ENCODE measurements at places on chromosomes 5 and 9.

- DNase-seq, result no peak
Observed at GRCh38 chr5:119288379-119289033, 67.3 kb upstream of the TNFAIP8 start.

DNA sequence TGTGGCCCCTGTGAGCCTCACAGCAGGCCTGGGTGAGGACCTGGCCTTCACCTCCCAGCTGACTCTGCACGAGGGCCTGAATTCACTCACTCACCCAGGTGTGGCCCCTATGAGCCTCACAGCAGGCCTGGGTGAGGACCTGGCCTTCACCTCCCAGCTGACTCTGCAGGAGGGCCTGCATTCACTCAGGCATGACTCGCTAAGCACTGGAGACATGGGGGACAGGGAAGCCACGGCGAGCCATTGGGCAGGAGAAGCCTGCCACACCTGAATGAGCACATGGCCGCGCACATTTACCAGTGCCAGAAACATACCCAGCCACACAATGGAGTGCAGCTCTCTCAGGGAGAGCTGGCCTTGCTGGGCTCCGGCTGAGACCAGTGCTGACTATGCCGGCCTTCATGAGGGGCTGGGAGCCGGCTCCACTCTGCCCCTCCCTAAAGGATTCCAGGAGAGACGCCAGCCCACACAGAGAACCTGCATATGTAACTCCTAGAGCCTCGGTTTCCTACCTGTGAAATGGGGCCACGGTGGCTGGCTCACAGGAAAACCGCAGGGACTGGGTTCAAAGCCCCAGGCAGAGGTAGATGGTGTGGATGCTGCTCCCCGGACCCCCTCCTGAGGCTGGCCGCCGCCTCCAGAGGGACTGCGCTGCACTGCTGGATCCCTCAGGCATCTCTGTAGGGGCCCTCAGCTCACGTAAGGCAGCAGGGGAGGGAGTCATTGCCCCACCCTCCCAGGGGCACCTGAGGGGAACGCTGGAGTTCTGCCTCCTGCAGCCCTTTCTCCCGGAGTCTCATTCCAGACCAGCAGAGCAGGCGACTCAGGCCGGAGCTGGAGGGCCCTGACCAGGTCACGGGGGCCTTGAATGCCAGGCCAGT is 7.2 kb downstream of the ADAMTS2 start:
- DNase-seq, result no peak

DNA sequence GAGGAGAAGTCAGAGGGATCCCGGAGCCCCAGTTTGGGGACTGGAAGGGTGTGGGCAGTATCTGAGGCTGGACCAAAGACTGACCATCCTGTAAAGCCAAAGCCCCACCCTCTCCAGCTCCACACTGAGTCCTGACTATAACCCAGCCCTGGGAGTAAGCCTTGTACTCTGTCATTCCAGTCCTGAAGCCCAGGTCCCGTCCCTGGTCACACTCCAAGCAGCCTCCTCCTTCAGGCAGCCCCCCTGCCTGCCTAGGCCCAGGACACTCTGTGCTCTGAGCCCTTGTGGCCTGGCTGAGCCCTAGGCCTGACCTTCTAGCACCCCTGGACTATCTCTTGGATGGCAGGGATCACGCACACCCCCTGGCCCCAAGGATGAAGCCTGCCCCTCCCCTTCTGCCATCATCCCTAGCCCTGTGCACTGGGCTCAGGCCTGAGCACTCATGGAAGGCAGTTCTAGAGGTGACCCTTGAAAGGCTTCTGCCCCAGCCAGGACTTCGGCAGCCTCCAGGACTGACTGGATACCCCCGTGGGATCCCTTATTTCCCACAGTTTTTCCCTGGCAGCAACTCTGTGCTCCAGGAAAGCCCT is 28.0 kb upstream of the ENHO start:
- DNase-seq, result no peak

DNA sequence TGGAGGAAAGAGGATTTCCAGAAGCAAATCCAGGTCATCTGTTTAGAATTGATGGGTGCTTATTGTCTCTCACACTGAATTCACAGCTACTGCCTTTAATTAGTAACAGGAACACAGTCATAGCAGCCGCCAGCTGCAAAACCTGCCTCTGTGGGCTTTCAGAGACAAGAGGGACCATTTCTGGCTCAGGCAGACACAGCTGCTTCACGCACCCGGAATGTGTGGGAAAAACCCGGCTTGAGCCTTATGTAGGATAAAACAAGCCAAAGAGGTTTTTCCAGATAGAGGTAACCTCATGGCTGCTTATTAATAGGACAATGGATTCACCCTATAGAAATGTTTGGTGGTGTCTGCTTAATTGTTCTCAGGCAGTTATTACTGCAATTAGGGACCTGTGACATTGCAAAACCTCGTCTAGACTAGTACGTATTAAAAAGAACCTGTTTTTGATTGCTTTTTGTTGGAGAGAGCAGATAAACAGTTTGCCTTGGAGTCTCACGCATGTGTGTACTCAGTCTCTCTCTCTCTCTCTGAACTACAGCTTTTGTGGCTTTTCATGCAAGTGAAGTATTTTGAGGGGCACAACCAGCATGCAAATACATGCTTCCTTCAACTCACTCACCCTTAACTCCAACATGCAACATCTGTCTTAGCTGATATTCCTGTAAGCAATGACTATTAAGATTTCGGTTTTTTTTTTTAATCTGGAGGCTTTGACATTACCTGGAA is 302.7 kb downstream of the PLK2 start:
- DNase-seq, result no peak

DNA sequence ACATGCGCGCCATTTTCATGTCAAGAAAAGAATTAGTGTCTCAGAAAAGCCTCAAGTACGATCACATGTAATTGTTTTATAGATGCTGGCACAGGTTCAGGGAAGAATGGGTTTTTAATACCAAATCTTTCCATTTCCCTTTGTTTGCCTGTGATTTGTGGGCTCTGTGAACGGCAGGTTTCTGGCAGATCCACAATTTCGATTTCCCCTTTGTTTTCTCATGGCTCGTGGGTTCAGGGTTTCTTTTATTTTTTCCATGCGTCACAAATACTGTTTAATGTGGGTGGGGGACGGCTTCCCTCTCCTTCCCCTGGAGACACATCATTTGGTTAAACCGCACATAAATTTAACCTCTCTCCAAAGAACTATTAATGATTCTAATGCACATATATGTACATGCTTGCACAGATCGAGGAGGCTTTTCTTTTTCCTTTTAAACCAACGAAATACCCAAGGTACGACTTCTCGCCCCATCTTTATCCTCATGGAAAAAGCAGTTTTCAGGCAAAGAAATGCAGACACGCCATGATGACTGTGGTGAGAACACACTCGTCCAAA is 195.9 kb downstream of the SLIT3 start:
- DNase-seq, result no peak

GRCh38 chr5:170630226-170630625 is 126.4 kb downstream of the KCNIP1 start:
- DNase-seq, result no peak

- DNase-seq, result no peak
Observed at GRCh38 chr5:79850316-79850822, 140.7 kb downstream of the MTX3 start.

GRCh38 chr5:100306000-100306399 is 229.2 kb upstream of the FAM174A start:
- DNase-seq, result no peak

GRCh38 chr9:101716629-101717028 is 21.8 kb downstream of the GRIN3A start:
- no peak for DNase-seq

GRCh38 chr5:157956271-157956885 is 97.4 kb upstream of the CLINT1 start:
- no peak for DNase-seq

GRCh38 chr9:92618633-92619225 is 51.2 kb downstream of the IPPK start:
- no peak for DNase-seq

- DNase-seq, result no peak
Observed at GRCh38 chr5:56190497-56190896, 42.6 kb downstream of the ANKRD55 start.

DNA sequence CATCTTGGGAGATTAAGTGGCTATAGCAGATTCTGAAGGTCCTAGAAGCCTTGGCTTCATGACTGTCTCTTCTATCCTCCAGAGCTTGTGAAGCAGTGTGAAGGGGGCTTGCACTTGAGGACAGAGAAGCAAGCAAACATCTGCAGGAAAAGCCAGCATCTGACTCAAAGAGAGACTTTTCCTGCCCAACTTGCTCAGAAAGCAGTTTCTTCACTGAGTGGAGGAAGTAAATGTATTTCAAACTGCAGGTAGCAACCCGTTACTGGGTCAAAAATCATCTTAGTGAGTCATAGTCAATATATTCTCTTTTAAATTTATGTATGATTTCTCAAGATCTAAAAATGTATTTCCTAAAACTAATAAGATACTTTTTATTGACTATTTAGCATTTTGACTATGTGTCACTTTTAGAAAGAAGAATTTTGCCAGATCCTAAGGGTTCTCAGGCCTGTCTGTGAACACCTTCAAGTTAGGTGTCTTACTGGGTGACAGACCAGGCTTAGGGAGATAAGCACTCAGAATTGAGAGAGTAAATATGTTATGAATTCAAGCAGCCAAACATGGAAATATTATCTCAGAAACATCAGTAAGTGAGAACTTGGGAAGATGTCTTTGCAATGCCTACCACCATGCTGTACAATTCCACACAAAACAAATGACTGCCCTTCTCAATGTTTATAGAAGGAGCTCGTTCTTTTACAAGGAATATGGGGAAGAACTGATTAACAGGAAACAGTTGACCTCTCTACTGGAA is 72.6 kb upstream of the DMAC1 start:
- DNase-seq, result no peak

DNA sequence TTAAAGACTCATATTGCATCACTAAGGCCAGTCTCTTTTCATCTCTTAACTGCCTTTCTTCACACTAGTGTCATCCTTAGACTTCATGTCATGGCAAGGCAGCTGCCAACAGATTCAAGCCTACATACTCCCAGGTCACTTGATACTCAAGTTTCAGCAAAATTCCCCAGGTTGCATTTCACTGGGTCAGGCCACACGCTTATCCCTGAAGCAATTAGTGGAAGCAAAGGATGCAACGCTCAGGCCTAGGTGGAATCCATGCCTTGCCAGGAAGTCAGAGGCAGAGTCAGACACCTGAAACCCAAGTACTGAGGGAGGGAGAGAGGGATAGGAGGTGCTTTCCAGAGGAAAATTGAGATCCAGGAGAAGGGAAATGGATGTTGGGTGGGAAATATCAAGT is 28.9 kb downstream of the YIPF5 start:
- DNase-seq, result no peak
